Activated B cell treated with CpG ODN at 0.5 μM for 24 hours (primary cell): ENCODE measurements at places on chromosomes 1 and 21. TPM values are rescaled to one million over a fixed set of nuclear protein-coding genes. Genes with fewer than 3 reads are reported as not detected.

ABCG1 gene
- 2.3 and 3.4 TPM in 2 replicates for total RNA-seq

MKNK1 gene
- total RNA-seq = 42.3 and 45.0 TPM in 2 replicates

B3GALT2 gene
- not detected in 2 replicates for total RNA-seq

LENEP gene
- 1.8 and 2.4 TPM in 2 replicates for total RNA-seq
